ENCODE measurements at places on chromosomes 4 and X. TPM values are rescaled to one million over a fixed set of nuclear protein-coding genes. Genes with fewer than 3 reads are reported as not detected.
A peak's percentile ranks its signal among the peaks of the same experiment; 100 is the strongest.

The SOWAHD gene
- total RNA-seq, result 33.6 TPM

DNA sequence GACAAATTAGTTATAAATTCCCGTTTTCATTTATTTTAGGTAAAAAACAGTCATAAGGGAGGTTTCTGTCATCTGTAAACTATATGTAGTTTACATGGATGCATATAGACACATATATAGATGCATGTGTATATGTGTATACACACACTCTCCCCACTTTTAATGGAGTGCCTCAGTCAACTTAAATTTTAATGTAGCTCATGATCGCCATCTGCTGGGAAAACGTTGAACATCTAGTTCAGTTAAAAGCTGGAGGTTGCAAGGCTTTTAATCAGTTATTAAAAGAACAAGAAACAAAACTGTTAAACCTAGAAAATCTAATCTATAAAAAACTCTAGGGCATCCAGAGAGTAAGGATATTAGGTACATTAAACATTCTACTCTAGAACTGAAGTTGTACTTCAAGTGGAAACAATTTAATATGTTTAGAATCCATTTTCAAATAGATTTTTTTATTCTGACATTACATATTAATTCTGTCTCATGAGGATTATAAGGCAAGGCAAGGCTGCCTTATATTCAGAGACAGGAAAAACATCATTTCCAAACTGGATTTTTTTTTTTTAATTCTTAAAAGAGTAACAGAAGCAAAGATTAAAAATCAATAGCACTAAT lies 122.6 kb downstream of the SHISA3 start:
- no peaks in the 10 kb centered on the region for H3K27me3 ChIP-seq
- H3K4me3 ChIP-seq, result no peak overlapping the region
- peak; percentile 84 for DNase-seq
- H3K36me3 ChIP-seq, result peaks cover 31% of the 10 kb centered on the region
- no peaks in the 10 kb centered on the region for H3K4me1 ChIP-seq

GRCh38 chr4:25421816-25422525 lies 44.9 kb downstream of the ANAPC4 start:
- peaks cover 26% of the 10 kb centered on the region for H3K36me3 ChIP-seq
- no peak overlapping the region for H3K27ac ChIP-seq
- H3K4me1 ChIP-seq, result peaks cover 7% of the 10 kb centered on the region
- H3K4me3 ChIP-seq, result no peak overlapping the region
- no peak for DNase-seq

DNA sequence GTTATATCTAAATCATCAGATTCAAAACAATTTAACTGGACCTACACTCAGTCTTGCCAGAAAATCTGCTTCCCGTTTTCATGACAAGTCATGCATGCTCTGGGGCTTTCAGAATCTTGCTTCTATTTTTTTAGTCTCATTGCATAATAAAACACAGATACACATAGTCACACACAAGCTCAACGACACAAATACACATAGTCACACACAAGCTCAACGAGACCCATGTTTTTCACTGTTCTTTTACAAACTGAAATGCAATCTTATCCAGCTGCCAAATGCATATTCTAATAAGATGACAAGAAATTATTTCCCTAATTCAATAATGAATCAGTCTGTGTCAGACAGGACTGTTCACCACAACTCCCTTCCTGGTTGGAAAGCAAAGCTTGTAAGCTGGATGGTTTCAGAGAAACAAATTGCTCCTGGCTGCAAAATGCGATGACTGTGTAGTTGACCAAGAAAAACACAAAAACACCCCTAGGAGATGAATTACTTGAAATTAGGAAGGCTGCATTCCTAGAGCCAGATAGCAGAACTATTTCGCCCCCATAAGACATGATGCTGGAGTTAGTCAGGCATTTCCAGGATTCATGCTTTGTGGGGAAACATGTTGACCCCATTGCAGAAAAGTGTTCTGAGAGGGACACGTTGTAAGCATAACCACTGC lies 208.7 kb downstream of the CHIC2 start:
- no peak overlapping the region for H3K4me3 ChIP-seq
- H3K36me3 ChIP-seq, result no peaks in the 10 kb centered on the region
- no peak for DNase-seq
- H3K27ac ChIP-seq, result peak overlapping the region; percentile 65

DNA sequence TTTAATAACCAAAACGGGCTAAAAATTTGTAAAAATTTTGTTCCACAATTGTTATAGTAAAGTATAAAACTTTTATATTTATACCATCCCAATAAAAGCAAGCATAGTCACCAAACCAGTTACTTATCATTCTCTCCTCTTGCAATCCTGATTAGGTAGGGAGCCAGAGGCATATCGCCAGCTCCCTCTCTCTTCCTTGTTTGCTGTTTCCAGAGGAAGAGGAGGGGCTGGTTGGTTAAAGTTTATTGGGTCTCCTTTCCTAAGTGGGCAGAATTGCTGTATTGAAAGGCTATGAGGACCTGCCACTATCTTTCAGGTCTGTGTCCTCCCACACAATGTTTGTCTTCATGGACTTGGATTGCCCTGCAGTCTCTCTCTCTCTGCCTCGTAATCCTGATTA lies 29.6 kb upstream of the BBS12 start:
- no peak overlapping the region for H3K27ac ChIP-seq
- H3K4me3 ChIP-seq, result no peak overlapping the region
- DNase-seq, result peak; percentile 68
- no peaks in the 10 kb centered on the region for H3K27me3 ChIP-seq
- H3K4me1 ChIP-seq, result no peaks in the 10 kb centered on the region
- no peaks in the 10 kb centered on the region for H3K36me3 ChIP-seq

DNA sequence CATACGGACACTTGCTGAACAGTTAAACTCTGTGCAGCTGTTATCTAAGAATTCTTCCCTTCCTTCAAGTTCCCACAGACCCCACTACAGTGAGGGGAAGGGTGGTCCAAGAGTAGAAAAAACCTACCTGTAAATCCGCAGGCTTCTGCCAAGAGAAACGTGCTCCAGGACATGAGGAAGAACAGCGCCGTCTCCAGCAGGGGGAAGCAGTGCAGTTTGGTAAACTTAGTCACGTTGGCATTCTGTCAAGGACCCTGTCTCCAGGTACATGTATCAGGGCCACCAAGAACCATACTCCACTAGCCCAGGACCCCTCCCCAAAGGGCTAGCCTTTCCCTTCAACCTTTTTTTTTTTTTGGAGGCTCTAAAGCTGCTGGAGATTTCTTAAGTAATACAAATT lies 79.9 kb downstream of the CHST7 start:
- H3K27me3 ChIP-seq, result no peaks in the 10 kb centered on the region
- DNase-seq, result no peak
- H3K27ac ChIP-seq, result no peak overlapping the region
